ENCODE measurements at places on chromosomes 6 and 20.
A peak's percentile ranks its signal among the peaks of the same experiment; 100 is the strongest.

GRCh38 chr20:8718279-8718678 lies 350.6 kb upstream of the PLCB4 start:
- DNase-seq: no peak

DNA sequence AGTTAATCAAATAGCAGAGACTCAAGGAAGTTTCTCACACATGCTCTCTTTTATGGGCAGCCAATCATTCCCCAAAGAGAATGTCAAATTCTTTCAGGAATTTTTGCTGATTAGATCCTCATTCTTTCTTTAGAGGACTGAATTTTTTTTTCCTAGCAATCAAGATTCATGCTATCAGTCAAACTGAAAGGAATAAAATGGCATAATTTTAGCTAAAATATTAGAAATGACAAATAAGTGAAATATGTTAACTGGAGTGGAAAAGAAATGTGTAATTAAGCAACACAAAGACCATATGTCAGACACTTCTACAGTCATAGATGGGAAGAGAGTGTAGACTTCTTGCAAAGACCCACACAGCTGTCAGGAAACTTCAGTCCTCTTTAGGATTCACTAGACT lies 242.3 kb upstream of the RNF217 start:
- DNase-seq: no peak

GRCh38 chr6:149651056-149651455 lies 2.5 kb upstream of the KATNA1 start:
- no peak for DNase-seq

- no peak for DNase-seq
These were observed 42.0 kb upstream of the ID4 start for GRCh38 chr6:19795211-19795610.

DNA sequence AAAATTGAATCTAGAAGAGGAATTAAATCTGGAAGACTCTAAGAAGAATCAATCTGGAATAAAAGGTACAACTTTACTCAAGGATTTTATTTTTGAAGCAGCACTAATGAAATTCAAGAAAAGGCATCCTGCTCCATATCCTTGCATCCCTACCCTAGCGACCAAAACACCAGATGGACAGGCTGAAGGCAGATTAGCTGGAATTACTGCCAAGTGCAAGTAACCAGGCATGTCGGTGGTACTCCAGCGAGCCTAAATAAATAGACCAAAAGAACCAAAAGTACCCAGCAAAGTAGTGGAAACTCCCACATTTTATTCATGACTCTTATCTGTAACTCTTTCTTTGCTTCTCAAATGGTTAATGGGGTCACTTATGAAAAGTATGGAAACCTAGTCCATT lies 21.0 kb downstream of the OPRM1 start:
- no peak for DNase-seq

- DNase-seq: no peak
These were observed 190.0 kb downstream of the PLCB4 start for GRCh38 chr20:9258901-9259300.

GRCh38 chr6:135322427-135323201 lies 141.5 kb downstream of the MYB start:
- DNase-seq: no peak

DNA sequence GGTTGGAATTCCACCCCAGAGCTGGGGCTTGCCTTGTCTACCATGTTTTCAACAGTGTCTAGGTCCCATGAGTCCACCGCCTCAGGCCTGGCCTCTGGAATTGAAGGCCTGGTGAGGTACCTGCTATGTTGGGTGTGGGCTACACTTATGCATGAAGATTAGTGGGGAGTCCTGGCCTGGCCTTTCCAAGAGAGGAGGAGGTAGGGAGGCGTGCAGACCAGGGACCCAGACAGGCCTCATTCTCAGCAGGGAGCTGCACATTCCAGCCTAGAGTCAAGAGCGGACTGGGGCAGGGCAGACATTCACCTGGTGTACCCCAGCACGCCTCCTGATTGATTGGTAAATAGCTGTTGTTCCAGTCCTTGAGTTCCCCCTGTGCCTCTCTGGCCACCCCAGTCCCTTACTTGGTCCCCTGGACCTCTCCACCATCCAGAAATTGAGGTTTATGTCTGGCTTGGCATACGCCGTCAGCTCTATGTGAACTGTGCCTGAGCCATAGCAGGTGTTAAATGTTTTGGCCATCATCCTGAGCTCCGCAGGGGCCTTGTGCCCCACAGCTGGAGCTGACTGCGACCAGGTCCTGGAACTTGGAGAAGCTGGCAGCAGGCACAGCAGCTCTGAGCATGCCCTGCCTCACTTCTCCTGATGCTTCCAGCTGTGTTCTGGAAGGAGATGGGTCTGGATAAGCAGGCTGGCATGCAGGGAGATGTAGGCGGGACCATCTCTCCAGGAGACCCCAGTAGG lies 8.2 kb upstream of the VEGFA start:
- no peak for DNase-seq

DNA sequence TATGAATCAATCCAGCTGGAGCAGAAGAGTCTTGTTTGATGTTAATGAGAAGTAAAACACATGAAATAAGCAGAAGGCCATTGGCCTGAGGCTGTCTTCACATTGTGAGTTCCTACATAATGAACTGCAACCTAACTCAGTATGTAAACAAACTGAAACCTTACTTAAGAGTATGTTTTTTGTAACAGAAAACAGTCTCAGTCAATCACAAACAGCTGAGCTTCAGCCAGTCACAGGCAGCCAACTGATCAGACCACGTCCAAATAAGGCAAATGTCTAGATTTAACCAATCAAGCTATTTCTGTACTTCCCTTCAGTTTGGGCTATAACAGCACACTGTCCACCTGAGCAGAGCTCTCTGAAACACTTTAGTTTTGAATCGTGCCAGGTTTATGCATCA lies 234.7 kb downstream of the TRDN start:
- no peak for DNase-seq

DNA sequence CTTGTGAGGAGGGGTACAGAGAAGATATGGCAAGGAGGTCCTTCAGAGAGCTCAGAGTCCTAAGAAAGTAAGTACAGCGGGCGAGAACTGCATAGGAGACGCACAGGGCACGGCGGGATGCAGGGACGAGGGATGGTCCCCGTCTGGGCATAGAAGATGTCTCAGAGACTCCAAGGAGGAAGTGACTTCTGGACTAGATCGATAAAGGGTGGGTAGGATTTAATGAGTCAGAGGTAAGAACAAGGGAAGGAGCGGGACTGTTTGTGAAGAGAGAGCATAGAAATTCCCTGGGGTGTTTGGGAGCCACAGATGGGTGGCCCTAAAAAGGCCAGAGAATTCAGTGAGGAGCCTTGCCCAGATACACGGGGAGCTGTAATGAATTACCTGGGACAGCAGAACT lies 69.1 kb downstream of the FAM120B start:
- DNase-seq: no peak

GRCh38 chr20:63006540-63007359 lies at the start of gene BHLHE23:
TSS of gene BHLHE23 (minus strand) at chr20:63006964. CDS start at chr20:63006774, 190 bp downstream.
- DNase-seq: no peak

- peak; percentile 66 for DNase-seq
These were observed 2.1 kb downstream of the SOX12 start for GRCh38 chr20:327186-328026.

GRCh38 chr6:157221049-157221816 lies 102.1 kb downstream of the TMEM242 start:
- peak; percentile 75 for DNase-seq

DNA sequence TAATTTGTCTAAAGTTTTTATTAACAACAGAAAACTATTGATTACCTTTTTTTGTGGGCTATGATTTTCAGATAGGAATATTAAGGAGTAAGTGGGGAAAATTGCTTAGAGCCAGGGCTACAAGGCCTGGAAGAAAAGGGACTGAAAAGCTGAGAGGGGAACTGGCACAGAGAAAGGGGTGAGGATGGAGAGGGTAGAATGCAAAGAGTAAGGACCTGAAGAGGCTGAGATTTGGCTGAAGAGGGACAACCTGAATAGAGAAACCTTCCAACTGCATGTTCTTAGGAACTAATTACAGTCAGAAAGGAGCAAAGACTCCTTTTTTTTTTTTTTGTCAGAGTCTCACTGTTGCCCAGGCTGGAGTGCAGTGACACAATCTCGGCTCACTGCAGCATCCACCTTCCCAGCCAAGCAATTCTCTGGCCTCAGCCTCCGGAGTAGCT lies 16.7 kb downstream of the BTN2A1 start:
- DNase-seq: no peak

- no peak for DNase-seq
These were observed 48.3 kb downstream of the ZFP64 start for GRCh38 chr20:52143277-52143676.

DNA sequence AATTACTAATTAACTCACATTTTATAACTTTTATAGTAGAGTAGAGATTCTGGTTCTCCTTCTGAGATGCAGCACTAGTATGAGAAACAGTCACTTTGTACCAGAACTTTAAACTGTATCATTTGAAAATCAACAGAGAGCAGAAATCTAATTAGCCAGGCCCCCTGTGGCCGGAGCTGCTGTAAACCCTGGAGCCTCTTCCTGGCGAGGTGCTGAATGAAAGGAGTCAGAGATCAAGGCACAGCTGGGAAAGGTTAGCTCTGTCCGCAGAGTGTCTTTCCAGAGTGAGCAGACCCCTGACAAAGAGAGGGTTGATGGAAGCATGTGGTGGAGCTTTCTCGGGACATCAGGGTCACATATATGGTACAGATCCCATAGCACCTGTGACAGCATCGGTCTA lies 703.8 kb downstream of the RFPL4B start:
- no peak for DNase-seq

DNA sequence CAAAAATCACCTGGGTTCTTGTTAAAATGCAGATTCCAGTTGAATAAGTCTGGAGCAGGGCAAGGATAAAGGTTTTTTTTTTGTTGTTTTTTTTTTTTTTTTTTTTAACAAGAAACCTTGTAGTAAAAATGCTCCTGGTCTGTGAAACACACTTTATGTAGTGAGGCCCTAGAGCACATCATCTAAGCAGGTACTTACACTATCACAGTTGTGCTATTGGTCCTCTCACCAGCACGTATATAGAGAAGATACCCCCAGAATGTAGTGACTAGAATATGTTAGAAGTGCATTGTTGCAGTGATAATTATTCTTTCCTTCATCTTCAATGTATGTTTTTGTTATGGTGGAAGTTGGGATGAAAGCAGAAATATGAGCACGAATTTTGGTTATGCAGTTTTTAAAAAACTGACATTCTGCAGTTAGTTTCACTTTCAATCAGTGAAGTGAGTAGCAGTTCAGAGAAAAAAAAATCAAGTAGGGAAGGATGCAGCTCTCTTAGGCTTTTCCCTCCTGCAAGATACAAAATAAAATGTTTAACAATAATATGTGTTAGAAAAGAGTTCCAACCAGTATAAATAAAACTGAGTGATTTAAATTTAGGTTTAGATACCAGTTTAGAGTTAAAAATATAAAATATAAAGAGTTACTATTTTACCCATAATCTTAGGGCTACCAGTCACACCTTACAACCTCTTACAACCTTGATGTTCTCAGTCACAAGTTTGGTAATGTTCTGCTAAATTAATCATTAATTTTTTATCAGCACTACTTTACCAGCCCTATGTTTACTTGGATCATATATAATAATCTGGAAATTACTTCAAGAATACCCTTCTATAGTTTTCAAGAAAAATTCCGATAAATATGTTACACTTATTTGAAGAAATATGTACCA lies 9.2 kb upstream of the DEFB113 start:
- DNase-seq: no peak

- DNase-seq: no peak
These were observed 14.0 kb downstream of the TAF4 start for GRCh38 chr20:62051546-62052255.

DNA sequence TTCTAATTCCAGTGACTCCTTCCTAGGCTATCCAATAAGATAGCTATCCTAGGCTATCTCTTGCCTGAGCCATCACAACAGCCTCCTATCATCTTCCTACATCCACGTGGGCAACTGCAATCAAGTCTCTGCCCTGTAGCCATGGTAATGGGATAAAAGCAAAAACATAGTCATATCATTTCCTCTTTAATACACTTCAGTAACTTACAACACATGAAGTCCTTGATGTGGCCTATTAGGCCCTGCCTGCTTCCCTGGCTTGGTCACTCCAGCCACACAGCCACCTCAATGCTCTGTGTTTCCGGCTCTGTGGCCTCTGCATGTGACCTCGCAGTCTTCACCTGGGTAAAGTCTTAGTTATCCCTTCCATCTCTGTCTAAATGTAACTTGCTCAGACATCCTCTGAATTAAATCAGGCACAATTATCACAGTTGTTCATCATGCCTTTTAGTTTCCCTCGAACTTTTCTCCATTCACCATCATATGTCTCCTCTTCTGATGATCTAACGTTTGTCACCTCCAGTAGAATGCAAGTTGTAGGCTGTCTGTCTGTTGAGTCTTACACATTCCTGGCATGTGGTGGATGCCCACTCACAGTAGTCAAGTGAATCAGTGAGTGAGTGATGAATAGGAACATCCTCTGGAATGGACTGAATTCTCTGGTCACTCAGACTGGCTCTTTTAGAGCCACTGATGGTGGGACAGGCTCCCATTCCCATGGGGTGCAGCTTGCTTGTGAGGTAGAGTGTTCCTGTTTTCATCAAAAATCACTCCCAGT lies 229.4 kb downstream of the TBC1D7 start:
- DNase-seq: no peak

DNA sequence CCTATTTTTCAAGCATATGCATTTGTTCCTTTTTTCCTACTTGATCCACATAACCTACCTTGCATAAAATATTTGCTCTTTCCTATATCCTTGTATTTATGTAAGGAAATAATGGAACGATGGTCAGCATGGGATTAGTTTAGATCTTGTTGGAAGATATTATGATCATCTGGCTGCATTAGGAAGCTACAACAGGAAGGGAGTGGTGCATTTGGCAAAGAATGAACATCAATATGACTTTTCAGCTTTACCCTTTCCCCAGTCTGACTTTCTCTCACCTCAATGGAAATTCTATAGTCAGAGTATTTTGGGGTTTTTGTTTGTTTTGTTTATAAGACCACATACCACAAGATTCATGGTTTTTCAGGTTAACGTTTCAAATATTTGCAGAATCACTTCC lies 66.0 kb downstream of the HS3ST5 start:
- DNase-seq: no peak

DNA sequence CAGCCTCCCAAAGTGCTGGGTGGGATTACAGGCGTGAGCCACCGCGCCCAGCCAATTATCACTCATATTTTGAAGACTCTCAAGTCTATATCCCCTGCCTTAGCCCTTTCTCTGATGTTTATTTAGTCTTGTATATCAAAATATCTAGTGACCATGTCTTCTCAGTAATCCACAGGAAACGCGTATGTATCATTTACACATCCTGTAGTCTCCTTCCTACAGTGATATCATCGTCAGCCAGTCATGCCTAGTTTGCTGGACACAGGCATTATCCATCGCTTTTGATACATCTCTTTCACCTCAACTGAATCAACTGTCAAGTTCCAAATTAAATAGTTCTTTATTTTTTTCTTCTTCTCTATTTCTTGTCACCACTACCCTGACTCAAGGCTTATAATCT lies 223.7 kb downstream of the NKAIN2 start:
- no peak for DNase-seq

All from stimulated activated CD8-positive, alpha-beta memory T cell treated with anti-CD3 and anti-CD28 coated beads, Interleukin-2, amount 100 ng/mL, for 1 hour (primary cell).